ENCODE measurements at places on chromosomes 7 and 10.

- no peak for DNase-seq
Measured at GRCh38 chr10:107966826-107967225, 802.3 kb upstream of the SORCS1 start.

DNA sequence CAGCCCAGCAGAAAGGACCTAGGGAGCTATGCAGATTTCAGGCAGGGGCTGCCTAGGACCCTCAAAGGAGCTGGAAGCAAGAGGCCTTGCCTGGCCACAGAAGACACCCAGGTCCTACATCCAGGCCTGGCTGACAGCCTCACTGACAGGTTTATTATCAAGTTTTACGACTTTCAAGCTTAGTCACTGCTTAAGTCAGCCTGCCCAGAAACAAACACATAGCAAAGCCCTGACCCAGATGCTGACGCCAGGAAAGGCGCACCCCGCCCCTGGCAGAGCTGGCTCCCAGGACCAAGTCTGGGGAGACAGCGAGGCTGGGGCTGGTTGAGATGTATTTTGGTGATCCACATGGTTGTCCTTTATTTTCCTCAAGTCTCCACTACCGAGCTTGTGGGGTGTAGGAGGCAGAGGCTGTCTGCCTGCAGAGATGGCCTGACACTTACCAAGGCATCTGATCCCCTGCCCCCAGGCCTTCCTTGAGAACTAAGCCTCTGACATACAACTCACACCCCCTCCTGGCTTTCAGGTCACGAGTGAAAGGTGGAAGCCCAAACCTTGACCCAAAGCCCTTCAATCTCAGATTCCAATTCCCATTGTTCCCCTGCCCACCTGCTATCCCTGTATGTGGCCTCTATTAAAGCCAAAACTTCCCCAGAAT, 80.7 kb upstream of the EMX2 start:
- no peak for DNase-seq

- DNase-seq, result peak; percentile 73
Measured at GRCh38 chr7:78510580-78511188, 712.1 kb downstream of the PHTF2 start.

DNA sequence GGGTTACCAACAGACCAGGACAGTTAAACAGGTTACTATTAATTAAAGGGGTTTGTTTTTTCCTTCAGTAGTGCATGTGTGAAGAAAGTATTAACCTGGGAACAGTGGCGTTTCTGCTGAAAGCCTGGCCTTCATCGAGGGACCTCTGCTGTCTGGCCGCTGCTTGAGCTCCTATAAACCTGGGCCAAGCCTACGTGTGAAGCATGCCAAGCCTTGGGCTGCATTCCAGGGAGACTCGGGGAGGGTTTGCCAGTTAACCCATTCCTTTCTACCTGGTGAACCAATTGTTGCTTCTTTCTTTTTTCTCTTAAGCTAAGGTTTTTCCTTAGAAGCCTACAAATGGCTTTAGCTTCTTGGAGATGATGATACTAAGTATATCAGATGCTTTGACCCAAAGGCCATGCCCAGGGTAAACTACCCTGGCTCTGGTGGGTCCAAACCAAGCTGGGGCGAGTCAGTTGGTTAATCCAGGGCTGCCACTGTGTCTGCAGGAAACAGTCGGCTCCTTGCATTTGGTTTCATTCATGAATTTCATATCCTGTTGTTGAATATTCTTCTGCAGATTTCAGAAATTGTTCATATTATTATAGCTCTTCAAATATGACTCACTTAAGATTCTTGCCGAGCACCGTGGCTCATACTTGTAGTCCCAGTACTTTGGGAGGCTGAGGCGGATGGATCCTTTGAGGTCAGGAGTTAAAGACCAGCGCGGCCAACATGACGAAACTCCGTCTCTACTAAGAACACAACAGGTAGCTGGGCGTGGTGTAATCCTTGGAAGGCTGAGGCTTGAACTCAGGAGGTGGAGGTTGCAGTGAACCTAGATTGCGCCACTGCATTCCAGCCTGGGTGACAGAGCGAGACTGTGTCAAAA, 23.8 kb downstream of the PFKP start:
- peak; percentile 48 for DNase-seq

DNA sequence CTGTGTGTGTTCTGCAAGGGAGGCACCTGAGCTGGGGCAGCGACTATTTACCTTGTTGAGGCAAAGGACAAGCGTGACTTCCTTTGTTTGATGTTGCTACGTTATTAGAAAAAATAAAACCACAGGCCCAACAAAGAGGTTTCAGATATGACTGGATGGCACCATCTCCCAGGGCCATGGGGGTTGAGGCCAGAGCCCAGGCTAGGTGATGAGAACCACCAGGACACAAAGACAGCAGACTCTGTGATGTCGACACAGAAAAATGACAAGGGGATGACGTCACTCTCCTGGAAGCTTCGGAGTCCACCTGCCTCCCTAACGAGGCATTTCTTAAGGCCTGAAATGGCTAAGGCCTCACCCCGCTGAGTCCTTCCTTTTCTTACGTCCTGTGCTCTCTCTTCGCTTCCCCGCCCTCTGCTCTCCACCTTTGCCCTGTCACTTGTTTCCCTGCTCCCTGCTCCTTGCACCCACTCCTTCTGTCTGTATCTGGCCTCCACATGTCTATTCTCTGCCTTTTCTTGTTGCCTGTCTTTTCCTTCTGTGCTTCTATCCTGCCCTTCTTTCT, 83.0 kb upstream of the ADRB1 start:
- DNase-seq, result no peak

- no peak for DNase-seq
Measured at GRCh38 chr10:99621454-99622251, 1.4 kb upstream of the SLC25A28 start.

DNA sequence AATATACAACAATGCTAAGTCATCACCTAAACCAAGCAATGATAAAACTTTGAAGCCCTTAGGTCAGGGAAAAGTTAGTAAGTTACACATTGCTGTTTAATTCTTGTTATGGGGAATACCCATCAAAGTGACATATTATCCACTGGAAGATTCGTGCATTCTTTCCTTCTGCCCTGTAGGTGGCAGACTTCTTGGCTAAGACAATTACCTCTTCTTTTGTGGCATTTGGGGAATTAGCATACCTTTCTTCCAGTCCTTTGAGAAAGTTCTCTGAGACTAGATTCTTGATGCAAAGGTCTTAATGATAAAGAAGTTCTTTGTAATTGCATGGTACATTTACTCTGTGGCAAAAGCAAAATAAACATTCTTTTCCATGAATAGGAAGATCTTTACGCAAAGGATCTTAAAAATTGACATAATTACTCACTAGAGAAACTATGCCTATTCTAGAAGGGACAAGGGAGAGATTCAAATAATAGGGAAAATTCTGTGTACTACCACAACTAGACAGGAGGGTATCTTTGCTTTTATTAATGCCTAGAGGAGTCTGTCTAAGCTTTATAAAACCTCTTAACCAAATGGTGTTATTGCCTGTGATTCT, 395.9 kb downstream of the GRM8 start:
- DNase-seq, result no peak

GRCh38 chr7:99505324-99505662, 831 bp downstream of the ZKSCAN5 start:
- DNase-seq, result no peak

- DNase-seq, result no peak
Measured at GRCh38 chr10:22700489-22700888, 13.9 kb downstream of the PIP4K2A start.

GRCh38 chr10:124451276-124451675, 1.4 kb upstream of the NKX1-2 start:
- DNase-seq, result no peak

- no peak for DNase-seq
Measured at GRCh38 chr7:43868181-43868580, 1.1 kb downstream of the MRPS24 start.

GRCh38 chr10:484925-485661, 204.4 kb downstream of the DIP2C start:
- DNase-seq, result no peak

- no peak for DNase-seq
Measured at GRCh38 chr7:151080067-151080521, 515 bp downstream of the FASTK start.

DNA sequence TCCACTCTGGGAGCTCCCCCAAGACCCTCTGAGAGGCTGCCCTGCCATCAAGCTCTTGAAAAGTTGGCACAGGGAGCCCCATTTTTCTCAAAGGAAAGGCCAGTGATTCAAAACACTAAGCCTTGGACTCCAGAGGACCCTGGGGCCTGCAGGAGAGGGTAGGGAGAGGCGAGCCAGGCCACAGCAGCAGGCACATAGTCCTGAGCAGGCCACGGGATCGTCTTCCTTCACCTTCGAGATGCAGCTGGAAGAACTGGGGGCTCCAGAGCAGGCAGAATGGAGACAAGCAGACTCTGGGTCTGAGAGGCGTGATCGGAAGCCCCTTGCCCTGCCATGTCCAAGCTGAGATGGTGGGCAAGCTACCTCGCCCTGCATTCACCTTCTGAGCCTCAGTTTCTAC, 13.9 kb downstream of the TNS3 start:
- no peak for DNase-seq

GRCh38 chr7:105648561-105649401, 67.5 kb upstream of the EFCAB10 start:
- DNase-seq, result no peak
